NCI-H1694 (cell line): ENCODE measurements at places on chromosomes 1 and 21.

- no peak for DNase-seq
Measured at GRCh38 chr1:39288735-39289465, 84.4 kb downstream of the MACF1 start.

DNA sequence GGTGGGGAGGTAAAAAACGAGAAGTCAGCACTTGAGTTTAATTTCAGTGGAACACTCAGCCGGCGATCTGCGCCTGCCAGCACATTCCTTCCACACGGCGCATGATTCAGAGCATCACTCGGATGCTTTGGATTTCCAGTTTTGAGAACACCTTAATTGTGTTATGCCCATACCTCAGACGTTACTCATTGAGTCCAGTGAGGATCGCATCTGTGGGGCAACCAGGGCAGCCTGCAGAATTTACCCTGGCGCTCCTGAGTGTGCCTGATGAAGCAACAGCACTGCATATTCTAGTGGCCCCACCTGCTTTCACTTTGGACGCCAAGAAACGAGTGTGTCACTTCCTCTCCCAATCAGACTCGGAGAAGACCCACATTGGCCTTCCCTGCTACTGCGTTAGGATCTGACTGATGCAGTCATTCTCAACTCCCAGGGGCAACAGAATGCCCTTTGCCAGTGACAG, 19.9 kb downstream of the FAM89A start:
- no peak for DNase-seq

- no peak for DNase-seq
Measured at GRCh38 chr1:227895828-227896685, 51.7 kb downstream of the WNT9A start.

- DNase-seq, result no peak
Measured at GRCh38 chr1:209772126-209772525, 12.2 kb downstream of the C1orf74 start.

GRCh38 chr1:66599899-66600737, 66.2 kb downstream of the SGIP1 start:
- no peak for DNase-seq
